ENCODE measurements at places on chromosomes 16 and 17.
A peak's percentile ranks its signal among the peaks of the same experiment; 100 is the strongest.

- DNase-seq, result peak; percentile 87
These were observed 21.4 kb downstream of the RPS6KB1 start for GRCh38 chr17:59914274-59914854.

- DNase-seq, result no peak
These were observed 13.2 kb downstream of the B3GNT9 start for GRCh38 chr16:67137605-67138004.

DNA sequence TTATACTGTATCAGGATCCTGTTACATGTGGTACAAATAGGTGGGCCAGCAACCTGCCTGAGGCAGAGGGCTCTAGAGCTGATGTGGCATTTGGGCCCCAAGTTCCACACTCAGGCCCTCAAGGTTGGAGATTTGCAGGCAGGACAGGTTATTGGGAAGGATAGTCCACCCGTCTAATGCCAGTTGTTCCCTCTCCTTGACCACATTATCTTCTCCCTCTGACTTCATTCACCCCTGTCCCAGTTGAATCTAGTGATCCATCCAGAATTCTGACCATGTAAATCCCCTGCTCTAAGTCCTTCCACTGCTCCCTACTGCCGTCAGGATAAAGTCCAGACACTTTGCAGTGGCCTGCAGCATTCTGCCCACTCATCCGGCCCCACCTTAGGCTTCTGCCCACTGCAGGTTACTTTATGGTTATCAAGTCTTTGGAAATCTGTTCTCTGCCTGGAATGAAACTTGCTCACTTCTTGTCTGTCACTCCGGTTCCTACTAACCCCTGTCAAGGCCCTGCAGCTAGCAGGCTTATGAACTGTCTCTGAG is 1.9 kb upstream of the NFATC3 start:
- DNase-seq, result no peak

DNA sequence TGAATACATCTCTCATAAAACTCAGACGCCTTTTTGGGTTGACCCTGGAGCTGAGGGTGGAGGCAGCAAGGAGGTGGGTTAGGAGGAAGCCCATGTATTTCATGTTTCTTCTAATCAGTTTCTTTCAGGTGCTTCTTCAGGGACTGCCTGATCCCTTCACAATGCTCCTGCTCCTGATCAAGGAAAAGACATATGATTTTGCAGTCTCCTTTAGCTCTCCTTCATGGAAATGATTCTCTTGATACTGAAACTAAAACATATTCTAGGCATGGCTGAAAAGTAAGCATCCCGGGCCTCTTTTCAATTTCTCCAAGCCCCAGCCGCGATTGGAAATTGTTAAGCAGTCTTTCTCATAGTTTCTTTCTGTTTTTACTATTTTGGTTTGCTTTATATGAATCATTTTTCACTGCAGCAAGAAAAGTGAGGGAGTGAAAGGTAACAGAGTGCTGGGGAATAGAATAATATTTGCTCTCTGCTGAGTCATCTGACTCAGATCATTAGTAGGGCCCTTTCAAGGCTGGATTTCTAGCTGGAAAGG is 730.7 kb downstream of the CDH11 start:
- no peak for DNase-seq

DNA sequence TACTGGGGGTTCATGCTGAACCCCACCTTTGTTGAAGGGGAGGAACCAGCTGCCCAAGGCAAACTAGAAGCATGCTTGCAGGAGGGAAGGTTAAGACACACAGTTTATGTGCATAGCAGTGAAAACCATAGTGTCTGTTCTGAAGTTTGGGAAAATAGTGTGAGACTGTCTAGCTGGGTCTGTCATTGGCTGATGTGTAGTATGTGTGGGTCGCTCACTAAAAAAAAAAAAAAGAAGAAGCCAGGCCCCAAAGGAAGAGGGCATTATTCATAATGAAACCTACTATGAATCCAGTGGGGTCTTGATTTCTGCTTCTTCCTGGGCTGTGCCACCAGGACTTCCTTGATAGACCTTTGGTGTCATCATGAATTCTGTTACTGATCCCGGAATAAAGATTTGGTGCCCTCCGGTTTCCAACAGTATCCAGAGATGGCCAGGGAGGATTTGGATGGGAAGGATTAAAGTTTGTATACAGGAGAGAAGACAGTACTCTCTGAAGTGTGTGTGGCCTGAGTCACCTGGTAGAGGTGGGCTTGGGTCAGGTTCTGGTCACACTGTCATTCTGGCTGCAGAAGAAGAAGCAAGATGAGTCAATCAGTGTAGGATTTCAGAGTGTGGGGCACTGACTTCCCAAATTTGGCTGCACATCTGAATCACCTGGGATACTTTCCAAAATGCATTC is 220.3 kb downstream of the PRKCA start:
- no peak for DNase-seq

- no peak for DNase-seq
These were observed 5.4 kb downstream of the DYNLL2 start for GRCh38 chr17:58088624-58089023.

DNA sequence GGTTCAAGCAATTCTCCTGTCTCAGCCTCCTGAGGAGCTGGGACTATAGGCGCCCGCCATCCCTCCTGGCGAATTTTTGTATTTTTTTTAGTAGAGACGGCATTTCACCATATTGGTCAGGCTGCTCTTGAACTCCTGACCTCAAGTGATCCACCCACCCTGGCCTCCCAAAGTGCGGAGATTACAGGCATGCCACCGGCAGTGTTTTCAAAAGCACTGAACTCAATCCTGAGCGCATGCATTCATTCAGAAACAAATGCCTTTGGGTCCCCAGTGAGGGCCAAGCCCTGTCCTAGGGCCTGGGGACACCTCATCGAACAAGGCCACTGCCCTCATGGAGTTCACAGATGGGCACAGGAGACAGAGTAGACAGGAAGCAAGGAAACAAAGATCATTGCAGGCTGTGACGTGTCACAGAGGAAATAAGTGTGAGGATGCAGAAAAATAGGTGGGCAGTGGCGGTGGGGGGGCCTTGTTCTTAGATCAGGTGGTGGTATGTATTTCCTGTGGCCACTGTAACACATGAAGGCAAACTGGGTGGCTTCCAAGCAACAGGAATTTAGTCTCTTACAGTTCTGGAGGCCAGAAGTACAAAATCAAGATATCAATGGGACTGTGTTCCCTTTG is 12.5 kb downstream of the TMEM114 start:
- no peak for DNase-seq

DNA sequence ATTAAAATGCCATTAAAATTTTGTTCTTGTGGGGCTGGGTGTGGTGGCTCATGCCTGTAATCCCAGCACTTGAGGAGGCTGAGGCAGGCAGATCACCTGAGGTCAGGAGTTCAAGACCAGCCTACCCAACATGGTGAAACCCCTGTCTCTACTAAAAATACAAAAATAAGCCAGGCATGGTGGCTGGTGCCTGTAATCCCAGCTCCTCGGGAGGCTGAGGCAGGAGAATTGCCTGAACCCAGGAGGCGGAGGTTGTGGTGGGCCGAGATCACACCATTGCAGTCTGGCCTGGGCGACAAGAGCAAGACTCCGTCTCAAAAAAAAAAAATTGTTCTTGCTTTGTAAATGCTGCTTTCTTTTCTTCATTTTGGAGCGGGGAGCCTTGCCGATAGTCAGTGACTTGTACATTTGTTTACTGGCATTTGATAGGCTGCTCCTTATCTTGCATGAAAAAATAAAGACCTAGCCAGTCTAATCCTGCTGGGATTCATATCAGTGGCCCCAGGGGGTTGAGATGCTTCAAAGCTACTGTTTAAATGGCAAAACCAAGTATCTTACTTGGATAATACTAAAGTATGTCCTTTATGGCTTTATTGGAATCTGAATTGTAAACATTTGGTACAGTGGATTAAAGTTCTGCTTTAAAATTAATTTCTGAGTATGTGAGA is 3.3 kb upstream of the CLTC start:
- no peak for DNase-seq

DNA sequence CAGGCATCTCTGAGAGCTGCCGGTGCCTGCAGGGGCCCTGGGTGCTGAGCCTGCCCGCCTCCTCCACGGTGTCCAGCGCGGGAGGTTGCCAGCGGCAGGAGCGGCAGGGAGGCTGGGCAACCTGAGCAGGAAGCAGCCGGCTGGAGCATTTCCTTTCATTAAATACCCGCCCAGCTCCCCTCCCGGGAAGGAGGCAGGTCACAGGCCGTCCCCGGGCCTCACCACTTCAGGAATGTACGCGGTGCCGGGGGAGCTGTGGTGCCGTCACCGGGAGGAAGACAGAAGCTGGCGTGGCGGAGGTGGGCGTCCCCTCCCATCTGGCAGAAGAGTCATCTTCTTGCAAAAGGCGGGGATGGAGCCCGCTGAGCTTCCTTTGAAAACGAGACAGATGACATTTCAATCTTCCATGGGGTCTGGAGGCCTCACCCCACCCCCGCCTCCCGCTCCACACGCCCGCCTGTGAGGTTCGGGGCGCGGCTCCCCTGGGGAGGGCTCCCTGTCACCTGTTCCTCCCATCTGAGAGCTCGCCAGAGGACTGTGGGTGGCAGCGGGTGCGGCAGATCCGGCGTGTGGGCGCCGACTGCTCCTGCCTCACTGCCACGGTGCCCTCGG is 16.0 kb downstream of the SOX8 start:
- DNase-seq, result no peak

GRCh38 chr16:745739-746138 is 4.9 kb upstream of the CIAO3 start:
- DNase-seq, result peak; percentile 6

GRCh38 chr16:19563377-19563776 is 7.9 kb downstream of the VPS35L start:
- no peak for DNase-seq

GRCh38 chr17:1907909-1908698 is 78.3 kb downstream of the RPA1 start:
- DNase-seq, result no peak

DNA sequence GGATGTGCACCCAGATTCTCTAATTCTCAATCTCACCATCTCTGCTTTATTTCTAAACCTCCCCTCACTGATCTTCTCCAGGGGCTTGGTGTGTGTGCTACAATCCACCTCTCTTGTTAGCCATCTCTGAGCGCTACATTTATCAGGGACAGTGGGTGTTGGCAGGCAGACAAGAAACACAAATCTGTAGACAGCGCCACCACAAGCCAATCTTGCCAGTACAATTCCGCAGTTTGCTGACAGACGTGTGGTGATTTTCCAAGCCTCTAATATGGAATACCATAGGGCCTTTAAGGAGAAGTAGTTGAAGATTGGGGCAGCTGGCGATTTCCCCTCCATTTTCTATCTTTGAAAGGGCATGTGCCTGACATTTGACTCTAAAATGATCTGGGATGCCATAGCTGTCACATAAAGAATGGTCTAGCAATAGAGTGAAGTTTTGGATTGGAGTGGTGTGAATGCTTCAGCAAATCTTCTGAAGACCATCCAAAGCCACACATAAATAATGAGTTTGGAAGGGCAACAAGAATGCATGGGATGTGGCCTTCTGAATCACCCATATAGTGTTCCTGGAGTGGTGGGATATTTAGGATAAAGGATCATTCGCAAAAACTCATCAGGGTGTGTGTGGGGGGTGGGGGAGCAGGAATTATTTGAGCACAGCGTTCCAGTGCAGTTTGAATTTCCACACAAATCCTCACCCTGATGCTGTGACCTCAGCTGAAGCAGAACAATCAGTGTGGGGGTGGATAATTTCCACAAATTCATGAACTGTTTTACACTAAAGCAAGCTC is 12.0 kb upstream of the ANKFN1 start:
- DNase-seq, result no peak

DNA sequence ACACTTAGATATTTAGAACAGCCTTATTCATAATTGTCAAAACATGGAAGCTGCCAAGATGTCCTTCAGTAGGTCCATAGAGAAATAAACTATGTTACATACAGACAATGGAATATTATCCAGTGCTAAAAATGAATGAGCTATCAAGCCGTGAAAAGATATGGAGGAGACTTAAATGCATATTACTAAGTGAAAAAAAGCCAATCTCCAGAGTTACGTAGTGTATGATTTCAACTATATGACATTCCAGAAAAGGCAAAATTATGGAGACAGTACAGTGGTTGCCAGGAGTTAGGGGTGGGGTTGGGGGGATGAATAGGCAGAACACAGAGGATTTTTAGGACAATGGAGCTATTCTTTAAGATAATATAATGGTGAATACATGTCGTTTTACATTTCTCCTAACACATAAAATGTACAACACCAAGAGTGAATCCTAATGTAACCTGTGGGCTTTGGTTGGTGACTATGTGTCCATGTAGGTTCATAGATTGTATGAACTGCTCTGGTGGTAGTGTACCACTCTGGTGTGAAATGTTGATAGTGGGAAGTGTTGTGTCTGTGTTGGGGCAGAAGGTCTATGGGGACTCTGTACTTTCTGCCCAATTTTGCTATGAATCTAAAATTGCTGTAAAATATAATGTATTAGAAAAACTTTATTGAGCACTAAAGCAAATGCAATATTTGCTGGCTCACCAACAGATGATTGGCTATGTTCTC is 122.6 kb downstream of the USP22 start:
- no peak for DNase-seq

GRCh38 chr17:17455173-17455572 is 21.6 kb upstream of the MED9 start:
- no peak for DNase-seq

- peak; percentile 51 for DNase-seq
These were observed 1.3 kb upstream of the SLC46A1 start for GRCh38 chr17:28407130-28407973.

DNA sequence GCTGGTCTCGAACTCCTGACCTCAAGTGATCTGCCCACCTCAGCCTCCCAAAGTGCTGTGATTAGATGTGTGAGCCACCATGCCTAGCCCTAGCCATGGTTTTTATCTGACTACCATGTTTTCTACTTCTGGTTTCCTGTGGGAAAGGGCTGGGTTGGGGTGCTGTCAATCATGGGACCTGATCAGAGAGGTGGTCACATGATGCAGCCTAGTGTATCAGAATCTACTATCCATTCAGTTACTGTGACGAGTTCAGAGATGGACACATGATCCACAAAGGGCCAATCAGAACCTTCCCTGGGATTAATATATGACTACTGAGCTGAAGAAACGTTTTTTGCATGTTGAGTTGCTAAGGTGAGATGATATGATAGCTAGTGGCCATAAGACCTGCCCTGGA is 59.1 kb downstream of the ABCC6 start:
- DNase-seq, result no peak

DNA sequence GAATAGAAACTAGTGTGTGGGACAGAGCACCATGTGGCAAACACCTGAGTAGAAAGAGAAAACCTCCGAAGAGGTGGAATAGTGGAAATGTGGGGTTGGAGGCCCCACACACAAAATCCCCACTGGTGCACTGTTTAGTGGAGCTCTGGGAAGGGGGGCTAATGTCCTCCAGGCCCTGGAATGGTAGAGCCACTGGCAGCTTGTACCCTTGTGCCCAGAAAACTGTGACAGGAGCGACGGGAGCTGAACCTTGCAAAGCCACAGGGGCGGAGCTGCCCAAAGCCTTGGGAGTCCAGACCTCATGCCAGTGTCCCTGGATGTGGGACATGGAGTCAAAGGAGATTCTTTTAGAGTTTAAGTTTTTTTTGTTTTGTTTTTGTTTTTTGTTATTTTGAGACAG is 50.6 kb downstream of the RNF112 start:
- no peak for DNase-seq

Data from NCI-H510A treated with DMSO at 0.1 percent for 48 hours (cell line).